ENCODE measurements at places on chromosomes 2 and 18. TPM values are rescaled to one million over a fixed set of nuclear protein-coding genes. Genes with fewer than 3 reads are reported as not detected.

Gene MAP3K20
- total RNA-seq = 93.6 TPM

Gene DSG1
- not detected for total RNA-seq

Gene ARHGAP28
- total RNA-seq = 10.5 TPM

Gene PIEZO2
- 97.7 TPM for total RNA-seq

Gene CDH7
- total RNA-seq = under 0.01 TPM

Gene DDX1
- 58.7 TPM for total RNA-seq

Gene SPAST
- 20.1 TPM for total RNA-seq

Gene KLHL14
- not detected for total RNA-seq

Measured in smooth muscle cell of bladder (primary cell).